ENCODE measurements at places on chromosomes 2 and 18.

GRCh38 chr2:194725169-194725568 lies 931.9 kb upstream of the SLC39A10 start:
- DNase-seq, result no peak

GRCh38 chr18:47150824-47151366 lies 595 bp upstream of the HDHD2 start:
- DNase-seq, result no peak

- no peak for DNase-seq
These were observed 35.1 kb downstream of the FAM117B start for GRCh38 chr2:202669841-202670240.

DNA sequence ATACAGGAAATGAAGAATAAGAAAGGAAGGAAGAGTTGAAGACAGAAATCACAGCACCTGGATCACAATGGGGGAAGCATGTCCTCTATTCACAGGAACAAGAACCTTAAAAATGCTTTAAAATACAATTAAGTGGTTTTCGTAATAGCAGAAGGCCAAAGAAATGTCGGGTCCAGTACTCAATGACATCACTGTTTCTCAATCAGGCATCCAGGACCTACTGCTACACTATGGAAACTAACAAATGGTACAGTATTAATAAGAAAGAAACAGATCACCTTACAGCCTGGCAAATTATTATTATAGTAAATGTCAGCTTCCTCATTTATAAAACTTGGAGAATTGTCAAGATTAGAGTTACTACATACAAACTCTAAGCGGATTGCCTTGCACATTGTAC lies 15.8 kb downstream of the HNRNPLL start:
- no peak for DNase-seq

DNA sequence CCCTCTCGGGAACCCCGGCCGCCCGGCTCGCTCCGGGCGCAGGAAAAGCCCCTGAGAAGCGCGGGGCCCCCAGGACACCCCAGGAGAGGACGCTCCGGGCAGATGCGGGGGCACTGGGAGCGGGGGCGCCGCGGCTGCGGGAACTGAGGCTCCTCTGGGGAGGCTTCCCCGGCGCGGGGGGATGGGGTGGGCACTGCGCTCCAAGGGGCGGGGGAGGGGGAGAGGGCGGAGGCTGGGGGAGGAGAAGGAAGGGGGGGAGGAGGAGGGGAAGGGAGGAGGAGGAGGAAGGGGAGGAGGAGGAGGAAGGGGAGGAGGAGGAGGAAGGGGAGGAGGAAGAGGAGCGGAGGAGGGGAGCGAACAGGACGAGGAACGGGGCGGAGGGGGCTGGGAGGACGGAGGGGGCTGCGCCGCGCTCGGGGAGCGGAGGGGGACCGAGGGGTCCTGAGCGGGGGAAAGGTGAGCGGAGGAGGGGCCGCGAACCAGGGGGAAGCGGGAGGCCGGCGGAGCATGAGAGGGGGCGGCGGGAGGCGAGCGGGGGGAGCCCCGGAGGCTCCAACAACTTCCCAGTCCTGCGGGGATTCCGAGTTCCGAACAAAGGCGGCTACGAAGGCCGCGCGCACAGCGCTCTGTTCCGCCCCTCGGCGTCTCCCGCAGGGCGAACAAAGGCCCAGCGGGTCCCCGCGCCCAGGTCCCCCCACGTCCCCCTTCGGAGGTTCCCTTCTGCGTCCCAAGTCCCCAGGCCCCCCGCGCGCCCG lies 742 bp downstream of the PXDN start:
- peak; percentile 66 for DNase-seq
